ENCODE measurements at places on chromosomes 4 and X. TPM values are rescaled to one million over a fixed set of nuclear protein-coding genes. Genes with fewer than 3 reads are reported as not detected.

DNA sequence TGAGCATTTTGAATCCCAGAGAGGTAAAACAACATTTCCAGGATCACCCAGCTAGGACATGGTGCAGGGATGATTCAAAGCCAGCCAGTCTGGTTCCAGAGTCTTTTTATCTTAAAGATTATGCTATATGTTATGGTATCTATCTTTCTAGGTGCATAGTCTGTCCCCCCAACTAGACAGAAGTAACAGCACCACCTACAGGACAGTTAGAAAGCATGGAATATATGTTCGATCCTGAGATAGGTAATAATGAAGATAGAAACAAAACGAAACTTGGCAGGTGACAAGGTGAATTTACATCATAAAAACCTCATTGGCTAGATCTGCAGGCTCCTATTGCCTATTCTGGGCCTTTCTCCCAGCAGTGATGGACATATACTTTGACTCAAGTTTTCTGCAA lies 723.2 kb downstream of the SMARCA1 start:
- no peak for DNase-seq

GRCh38 chr4:89158884-89159503 lies 47.7 kb downstream of the TIGD2 start:
- no peak for DNase-seq

- DNase-seq, result no peak
Measured at GRCh38 chr4:2621419-2621818, 85.0 kb downstream of the FAM193A start.

GRCh38 chrX:2972391-2972790 lies 34.0 kb upstream of the ARSH start:
- DNase-seq, result no peak

GRCh38 chr4:169098054-169098497 lies 88.0 kb upstream of the CBR4 start:
- DNase-seq, result no peak

- DNase-seq, result no peak
Measured at GRCh38 chr4:40718586-40718985, 31.2 kb upstream of the NSUN7 start.

Gene VCX3B
- total RNA-seq, result not detected
